Liver (tissue), 10 donors: ENCODE measurements at places on chromosomes 3 and 15. TPM values are rescaled to one million over a fixed set of nuclear protein-coding genes. Genes with fewer than 3 reads are reported as not detected.

Gene GRIP2
- not detected for polyA plus RNA-seq

Gene ANKUB1
- polyA plus RNA-seq: not detected

Gene SPINK8
- not detected for polyA plus RNA-seq

Gene CIAO2A
- 171 TPM for polyA plus RNA-seq

Gene TMEM207
- polyA plus RNA-seq: not detected

Gene PCLAF
- polyA plus RNA-seq: 3.0 TPM

Gene FSD2
- polyA plus RNA-seq: not detected

Gene TICRR
- polyA plus RNA-seq: 0.13 TPM

Gene LXN
- polyA plus RNA-seq: 2.8 TPM

Gene SOX14
- not detected for polyA plus RNA-seq

Gene PLA2G4D
- not detected for polyA plus RNA-seq

Gene RASL12
- polyA plus RNA-seq: 0.57 TPM

Gene KPNA1
- 23.3 TPM for polyA plus RNA-seq

Gene ALAS1
- polyA plus RNA-seq: 145 TPM
